Bladder microvascular endothelial cell (primary cell): ENCODE measurements at places on chromosomes 5 and 9. TPM values are rescaled to one million over a fixed set of nuclear protein-coding genes. Genes with fewer than 3 reads are reported as not detected.

The ANKRD31 gene
- under 0.01 TPM in 2 replicates for total RNA-seq

The SPACA9 gene
- total RNA-seq: 1.3 and 1.5 TPM in 2 replicates

The NSUN2 gene
- 50.0 and 95.4 TPM in 2 replicates for total RNA-seq

The MZB1 gene
- total RNA-seq: 0.16 and 0.44 TPM in 2 replicates

The SMIM32 gene
- not detected in 2 replicates for total RNA-seq

The MORN5 gene
- 0.49 TPM in 1 of 2 replicates, not detected in the other for total RNA-seq

The TXNDC8 gene
- not detected in 2 replicates for total RNA-seq

The NR2F1-AS1 gene
- total RNA-seq: 3.7 and 35.6 TPM in 2 replicates

The OR2S2 gene
- total RNA-seq: 0.06 TPM in 1 of 2 replicates, not detected in the other

The FGF18 gene
- total RNA-seq: 0.06 TPM in 1 of 2 replicates, not detected in the other

The DROSHA gene
- total RNA-seq: 30.8 and 107 TPM in 2 replicates

The PCDHA7 gene
- under 0.01 and 0.06 TPM in 2 replicates for total RNA-seq

The NRG2 gene
- 0.16 and 0.57 TPM in 2 replicates for total RNA-seq

The ACTL7A gene
- total RNA-seq: not detected in 2 replicates

The KCNV2 gene
- not detected in 2 replicates for total RNA-seq

The MEIKIN gene
- not detected in 2 replicates for total RNA-seq
